ENCODE measurements at places on chromosomes 7 and 10. TPM values are rescaled to one million over a fixed set of nuclear protein-coding genes. Genes with fewer than 3 reads are reported as not detected.

GRCh38 chr7:134747326-134747725, 32.1 kb upstream of the CALD1 start:
- no peak for DNase-seq

DNA sequence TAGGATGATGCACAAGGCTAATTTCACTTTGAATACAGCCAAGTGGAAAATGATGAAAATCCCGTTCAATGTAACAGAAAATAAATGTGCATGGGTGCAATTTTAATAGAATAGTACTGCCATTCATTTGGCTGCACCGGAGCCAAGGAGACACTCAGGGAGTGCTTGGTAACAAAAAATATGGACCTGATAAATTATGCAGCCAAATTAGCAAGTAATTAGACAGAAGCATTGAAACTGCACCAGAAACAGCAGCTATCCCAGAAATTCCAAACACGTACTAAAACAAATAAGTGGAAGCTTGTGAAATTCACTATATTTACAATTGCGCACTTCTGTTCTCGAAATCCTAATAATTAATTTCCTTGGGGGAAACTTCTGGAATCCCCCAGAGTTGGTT, 31.5 kb downstream of the ST8SIA6 start:
- no peak for DNase-seq

The TSPAN33 gene
- 0.57 TPM for total RNA-seq

The SUN3 gene
- total RNA-seq: not detected

The FAM53B gene
- 22.3 TPM for total RNA-seq

DNA sequence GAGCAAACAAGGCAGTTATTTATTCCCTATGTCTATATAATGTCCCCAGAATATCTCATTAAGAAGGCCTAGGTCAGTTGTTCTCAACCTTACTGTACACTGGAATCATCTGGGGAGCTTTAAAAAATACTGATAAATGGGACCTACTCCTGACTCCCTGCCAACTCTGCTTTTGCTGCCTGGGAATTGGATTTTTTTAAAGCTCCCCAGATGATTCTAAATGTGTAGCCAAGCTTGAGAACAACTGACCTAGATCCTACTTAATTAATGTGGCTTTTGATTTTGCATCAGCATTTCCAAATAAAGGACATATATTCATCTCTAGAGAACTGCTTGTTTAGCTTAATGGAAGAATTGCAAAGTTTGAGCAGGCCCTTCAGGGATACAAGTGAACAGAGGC, 91.7 kb upstream of the HPS1 start:
- DNase-seq: no peak

GRCh38 chr7:30778255-30779025, 7.2 kb downstream of the MINDY4 start:
- DNase-seq: no peak

The C10orf95 gene
- total RNA-seq: not detected

DNA sequence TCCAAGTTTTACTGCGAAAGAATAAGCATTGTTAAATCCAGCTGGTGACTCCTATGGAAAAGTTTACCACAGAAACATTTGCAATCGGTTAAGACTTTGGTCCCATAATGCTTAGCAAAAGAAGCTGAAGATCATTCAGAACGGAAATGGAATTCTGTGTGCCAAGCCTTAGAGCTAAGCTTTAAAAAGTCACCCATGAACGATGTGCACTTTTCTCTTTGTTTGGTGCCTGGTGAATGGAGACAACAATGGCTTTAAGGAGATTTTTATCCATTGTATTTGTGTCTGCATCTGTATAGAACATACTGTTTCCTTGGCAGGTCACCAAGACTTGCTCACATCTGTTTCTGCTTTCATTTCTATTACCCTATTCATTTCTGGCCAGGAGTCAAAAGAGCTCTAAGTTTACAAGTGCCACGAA, 26.3 kb upstream of the COL1A2 start:
- peak; percentile 89 for DNase-seq

- peak; percentile 47 for DNase-seq
Observed at GRCh38 chr7:101166909-101167644, 1.7 kb upstream of the VGF start.

- no peak for DNase-seq
Observed at GRCh38 chr10:82378146-82378545, 503.2 kb downstream of the NRG3 start.

The NRG3 gene
- total RNA-seq: not detected

The DGKB gene
- total RNA-seq: under 0.01 TPM

The RBP4 gene
- total RNA-seq: 0.17 TPM

DNA sequence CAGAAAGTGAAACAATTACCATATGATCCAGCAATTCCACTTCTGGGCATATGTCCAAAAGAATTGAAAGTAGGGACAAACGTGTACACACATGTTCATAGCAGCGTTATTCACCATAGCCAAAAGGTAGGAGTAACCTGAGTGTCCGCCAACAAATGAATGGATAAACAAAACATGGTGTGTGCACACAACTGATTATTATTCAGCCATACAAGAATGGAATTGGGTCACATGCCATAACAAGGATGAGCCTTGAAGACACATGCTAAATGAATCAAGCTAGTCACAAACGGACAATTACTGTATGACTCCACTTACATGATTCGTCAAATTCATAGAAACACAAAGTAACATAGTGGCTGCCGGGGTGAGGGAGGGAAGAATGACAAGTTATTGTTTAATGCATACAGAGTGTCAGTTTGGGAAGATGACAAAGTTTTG, 4.1 kb upstream of the OIT3 start:
- DNase-seq: no peak

The NAT16 gene
- not detected for total RNA-seq

The TBX20 gene
- total RNA-seq: not detected

DNA sequence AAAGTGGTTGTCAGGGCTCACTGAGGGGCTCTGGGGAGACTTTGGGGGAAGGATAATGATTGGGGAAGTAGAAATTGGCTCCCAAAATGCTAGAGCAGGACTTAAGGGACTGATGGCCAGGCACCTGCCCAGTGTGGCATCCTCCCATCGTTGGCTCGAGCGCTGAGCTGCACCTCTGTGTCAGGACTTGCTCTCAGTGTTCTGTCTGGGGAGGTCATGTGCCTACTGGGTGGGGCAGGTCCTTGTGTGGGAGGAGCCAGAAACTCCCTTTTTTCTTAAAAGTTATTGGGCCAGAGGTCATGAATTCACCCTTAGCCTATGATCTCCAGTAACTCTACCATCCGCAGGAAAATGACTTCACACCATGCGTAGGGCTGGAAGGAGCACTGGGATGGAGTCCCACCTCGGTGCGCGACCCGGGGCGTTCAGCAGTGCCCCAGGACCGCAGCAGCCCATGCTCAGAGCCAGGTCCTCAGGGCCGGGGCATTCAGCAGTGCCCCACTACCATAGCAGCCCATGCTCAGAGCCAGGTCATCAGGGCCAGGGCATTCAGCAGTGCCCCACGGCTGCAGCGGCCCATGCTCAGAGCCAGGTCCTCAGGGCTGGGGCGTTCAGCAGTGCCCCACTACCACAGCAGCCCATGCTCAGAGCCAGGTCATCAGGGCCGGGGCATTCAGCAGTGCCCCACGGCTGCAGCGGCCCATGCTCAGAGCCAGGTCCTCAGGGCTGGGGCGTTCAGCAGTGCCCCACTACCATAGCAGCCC, 221.9 kb downstream of the EBF3 start:
- DNase-seq: no peak

- no peak for DNase-seq
Observed at GRCh38 chr10:114751856-114752255, 69.7 kb upstream of the FHIP2A start.

- peak; percentile 82 for DNase-seq
Observed at GRCh38 chr7:6228361-6229229, 43.8 kb downstream of the CYTH3 start.

GRCh38 chr10:97547962-97548361, 24.6 kb upstream of the ANKRD2 start:
- DNase-seq: peak; percentile 49

The RSPH10B2 gene
- total RNA-seq: not detected

GRCh38 chr10:78199005-78199725, 165.5 kb downstream of the RPS24 start:
- no peak for DNase-seq

DNA sequence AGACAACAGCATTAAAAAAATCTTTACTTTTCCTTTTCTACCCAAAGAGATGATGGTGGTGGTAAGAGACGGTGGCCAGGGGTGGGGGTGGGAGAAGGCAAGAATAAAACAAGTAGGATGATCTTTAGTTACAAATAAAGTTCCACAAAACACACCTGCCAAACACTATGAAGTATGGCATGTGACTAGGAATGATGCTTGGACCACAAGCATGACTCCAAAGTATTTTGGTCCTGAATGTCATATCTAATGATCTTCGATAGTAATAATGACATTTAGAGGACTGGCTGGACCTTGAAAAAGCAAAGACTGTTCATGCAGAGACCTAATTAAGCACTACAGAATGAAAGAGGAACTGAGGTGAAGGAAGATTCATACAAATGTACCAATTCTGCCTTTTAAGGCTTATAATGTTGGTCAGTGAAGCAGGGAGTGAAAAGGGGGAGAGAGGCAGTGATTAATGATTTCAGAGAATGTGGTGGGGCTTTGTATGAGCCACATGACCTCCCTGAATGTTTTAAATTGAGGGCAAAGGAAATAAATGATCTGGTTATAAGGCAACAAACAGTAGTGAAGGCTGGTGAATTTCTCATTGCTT, 29.6 kb upstream of the DKK1 start:
- no peak for DNase-seq

The CAMK1D gene
- total RNA-seq: 0.45 TPM

GRCh38 chr10:28378986-28379585, 76.2 kb upstream of the MPP7 start:
- DNase-seq: no peak

DNA sequence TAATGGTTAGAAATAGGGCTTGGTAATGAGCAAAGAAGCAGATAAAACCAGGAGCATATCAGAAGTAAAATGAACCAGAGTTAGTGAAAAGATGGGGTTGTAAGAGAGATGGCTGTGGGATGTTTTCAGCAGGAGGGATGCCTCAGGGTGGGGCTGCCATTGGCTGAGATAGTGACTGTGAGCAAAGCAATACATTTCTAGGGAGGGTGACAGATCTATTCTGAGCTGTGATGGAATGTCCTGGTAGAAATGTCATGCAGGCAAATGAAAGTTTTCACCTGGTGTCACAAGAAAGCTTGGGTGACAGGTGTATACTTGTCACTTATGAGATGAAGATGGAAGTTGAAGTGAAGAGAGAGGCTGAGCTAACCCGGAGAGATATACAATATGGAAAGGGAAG, 435.9 kb downstream of the TNS3 start:
- no peak for DNase-seq

The BTBD16 gene
- not detected for total RNA-seq

- DNase-seq: peak; percentile 63
Observed at GRCh38 chr7:81053623-81054022, 134.8 kb upstream of the SEMA3C start.

DNA sequence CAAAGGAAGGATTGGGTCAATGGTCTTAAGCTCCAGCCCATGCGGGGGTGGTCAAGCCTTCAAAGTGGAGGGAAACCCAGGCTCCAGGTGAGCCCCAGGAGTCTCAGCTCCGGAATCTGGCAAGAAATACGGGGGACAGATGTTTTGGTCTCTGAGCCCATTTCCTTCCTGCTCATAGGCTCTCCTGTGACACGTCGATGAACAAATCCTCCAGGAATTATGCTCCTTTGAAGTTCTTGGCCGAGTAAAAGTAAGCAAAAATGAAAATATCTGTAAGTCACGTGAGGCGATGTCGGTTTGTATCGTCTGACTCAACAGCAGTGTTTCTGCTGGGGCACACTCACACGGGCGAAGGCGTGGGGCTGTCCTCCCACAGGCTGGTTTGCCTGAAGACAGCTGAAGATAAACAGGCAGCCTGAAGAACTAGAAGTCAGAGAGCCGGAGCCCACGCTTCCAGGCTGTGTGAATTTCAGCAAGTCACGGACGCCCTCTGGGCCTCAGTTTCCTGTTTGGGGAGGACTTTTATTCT, 52.6 kb upstream of the SMNDC1 start:
- peak; percentile 90 for DNase-seq

- DNase-seq: peak; percentile 24
Observed at GRCh38 chr7:3806516-3806915, 505.5 kb downstream of the SDK1 start.

- no peak for DNase-seq
Observed at GRCh38 chr10:97590748-97591495, 1.4 kb downstream of the C10orf62 start.

The SPDYE2B gene
- total RNA-seq: not detected

DNA sequence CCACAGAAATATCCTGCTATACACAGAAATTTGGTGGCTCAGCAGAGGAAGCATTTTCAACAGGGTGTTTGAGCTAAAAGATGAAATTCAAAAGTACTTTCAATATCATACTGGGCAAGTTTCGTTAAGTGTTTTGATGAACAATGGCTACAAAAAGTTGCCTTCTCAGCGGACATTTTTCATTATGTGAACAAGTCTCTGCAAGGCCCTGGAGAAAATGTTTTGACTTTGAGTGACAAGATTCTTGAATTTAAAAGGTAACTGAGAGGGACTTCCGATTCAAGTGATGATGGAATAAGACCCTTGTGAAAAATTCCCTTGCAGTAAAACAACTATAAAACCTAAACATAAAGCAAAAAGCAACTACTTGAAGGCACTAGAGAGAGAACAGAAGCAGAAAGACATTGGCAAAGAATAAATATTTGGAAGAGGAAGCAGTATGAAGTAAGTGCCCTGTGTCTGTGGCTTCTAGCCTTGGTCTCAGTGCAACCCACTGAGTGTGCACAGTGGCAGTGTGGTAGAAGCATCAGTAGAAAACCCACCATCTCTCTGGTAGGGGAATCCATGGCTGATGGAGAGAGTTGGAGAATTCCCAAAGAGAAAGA, 62.5 kb upstream of the NAMPT start:
- no peak for DNase-seq

DNA sequence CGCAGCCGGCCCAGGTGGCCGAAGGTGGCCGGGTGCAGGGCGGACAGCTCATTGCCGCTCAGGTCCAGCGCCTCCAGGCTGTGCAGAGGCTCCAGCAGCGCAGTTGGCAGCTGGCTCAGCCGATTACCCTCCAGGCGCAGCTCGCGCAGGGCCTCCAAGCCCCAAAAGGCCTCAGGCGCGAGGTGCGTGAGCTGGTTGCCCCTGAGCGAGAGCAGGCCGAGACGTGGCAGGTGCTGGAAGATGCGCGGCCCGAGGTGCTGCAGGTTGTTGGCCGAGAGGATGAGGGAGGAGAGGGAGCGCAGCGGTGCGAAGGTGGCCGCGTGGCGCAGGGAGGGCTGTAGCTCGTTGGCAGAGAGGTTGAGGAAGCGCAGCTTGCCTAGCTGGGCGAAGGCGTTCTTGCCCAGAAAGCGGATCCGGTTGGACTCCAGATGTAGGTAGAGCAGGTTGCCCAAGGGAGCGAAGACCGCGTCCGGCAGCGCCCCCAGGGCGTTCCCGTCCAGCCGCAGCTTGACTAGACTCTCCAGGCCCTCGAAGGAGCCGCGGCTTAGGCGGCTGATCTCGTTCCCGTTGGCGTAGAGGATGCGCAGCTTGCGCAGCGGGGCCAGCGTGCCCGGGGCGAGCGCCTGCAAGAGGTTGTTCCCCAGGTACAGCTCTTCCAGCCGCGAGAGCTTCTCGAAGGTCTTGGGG, 923 bp downstream of the TRIL start:
- DNase-seq: no peak

The ACTL6B gene
- not detected for total RNA-seq

The WNT16 gene
- total RNA-seq: 0.06 TPM

Measured in LHCN-M2 (cell line).